Effector memory CD4-positive, alpha-beta T cell (primary cell): ENCODE measurements at places on chromosomes 7 and 10.
A peak's percentile ranks its signal among the peaks of the same experiment; 100 is the strongest.

DNA sequence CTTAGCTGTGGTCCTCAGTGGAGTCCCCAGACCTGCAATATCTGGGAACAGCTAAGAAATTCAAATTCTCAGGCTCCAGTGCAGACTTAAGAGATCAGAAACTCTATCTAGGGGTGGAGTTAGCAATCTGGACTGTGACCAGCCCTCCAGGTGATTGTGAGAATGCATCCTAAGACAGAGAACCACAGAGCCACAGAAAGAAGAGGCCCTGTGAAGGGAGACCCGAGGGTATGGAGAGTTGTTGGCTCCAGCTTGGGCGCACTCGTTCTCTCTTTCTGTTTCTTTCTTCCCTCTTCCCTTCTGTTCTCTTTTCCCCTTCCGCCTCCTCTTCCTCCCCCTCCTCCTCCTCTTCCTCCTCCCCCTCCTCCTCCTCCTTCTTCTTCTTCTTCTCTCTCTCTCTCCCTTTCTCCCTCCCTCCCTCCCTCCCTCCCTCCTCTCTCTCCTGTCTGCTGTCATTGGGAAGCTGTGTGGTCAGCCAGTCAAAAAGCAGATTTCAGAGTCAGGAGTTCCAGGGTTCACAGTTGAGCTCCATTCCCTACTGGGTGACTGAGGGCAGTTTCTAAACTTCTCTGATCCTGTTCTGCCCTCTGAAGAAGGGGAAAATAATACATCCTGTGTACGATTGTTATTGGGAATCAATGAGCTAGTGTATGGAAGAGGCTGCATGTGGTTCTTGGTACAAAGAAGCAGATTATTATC lies 62.1 kb upstream of the STEAP1B start:
- no peak for DNase-seq

- DNase-seq, result no peak
Measured at GRCh38 chr7:23343806-23344475, 44.8 kb downstream of the MALSU1 start.

- no peak for DNase-seq
Measured at GRCh38 chr7:148245381-148245780, 345.2 kb upstream of the C7orf33 start.

GRCh38 chr10:97454330-97455036 lies 8.5 kb downstream of the ZDHHC16 start:
- DNase-seq, result no peak

GRCh38 chr10:117239721-117240620 lies 943 bp upstream of the SLC18A2 start:
- no peak for DNase-seq

DNA sequence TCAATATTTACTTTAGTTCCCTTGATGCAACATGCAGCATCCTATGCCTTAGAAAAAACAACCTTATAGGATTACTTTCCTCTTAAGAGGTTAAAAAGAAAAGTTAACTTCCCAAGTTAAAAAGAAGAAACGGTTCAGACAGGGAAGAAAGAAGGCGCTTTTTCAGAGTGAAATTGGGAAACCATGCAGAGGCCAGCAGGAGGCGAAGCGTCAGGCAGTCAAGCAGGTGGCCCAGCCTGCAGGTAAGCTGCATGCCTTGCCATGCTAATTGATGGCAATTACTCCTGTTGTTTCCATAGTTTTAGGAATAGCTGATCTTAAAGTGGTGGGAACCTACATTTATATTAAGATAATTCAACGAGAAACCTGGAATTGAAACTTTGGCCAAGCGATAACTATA lies 302.6 kb upstream of the SP4 start:
- no peak for DNase-seq

DNA sequence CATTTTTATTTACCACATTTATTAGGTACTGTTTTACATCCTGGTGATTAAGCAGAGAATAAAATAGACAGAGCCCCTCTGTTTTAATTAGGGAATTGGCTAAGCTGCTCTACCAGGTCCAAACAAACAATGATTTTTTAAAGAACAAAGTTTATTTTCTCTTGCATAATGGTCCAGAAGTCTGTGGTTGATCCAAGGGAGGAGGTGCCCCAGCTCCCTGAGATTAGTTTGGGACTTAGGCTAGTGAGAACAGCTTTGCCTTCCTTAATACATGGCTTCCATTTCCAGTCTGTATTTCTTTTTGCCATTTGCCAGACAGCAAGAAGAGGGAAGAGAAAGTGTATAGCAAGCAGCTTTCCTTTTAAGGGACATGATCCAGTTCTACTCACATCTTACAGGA lies 2.9 kb upstream of the MIOS start:
- no peak for DNase-seq

DNA sequence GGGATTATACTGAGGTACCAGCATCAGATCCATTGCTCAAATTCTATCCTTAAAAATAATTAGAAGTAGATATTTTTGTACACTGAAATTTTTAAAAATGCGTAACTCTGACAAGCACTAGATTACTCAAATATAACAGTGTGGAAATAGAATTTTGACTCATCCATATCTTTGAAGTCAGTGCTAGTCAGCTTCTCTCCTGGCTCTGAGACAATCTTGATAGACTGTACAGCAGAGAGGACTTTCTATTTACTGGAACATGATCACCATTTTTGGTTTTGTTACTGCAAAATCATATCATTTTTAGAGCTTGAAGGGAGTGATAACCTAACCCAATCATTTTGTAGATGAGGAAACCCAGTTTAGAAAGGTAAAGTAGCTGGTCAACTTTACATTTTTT lies 195.0 kb downstream of the MTERF1 start:
- no peak for DNase-seq

DNA sequence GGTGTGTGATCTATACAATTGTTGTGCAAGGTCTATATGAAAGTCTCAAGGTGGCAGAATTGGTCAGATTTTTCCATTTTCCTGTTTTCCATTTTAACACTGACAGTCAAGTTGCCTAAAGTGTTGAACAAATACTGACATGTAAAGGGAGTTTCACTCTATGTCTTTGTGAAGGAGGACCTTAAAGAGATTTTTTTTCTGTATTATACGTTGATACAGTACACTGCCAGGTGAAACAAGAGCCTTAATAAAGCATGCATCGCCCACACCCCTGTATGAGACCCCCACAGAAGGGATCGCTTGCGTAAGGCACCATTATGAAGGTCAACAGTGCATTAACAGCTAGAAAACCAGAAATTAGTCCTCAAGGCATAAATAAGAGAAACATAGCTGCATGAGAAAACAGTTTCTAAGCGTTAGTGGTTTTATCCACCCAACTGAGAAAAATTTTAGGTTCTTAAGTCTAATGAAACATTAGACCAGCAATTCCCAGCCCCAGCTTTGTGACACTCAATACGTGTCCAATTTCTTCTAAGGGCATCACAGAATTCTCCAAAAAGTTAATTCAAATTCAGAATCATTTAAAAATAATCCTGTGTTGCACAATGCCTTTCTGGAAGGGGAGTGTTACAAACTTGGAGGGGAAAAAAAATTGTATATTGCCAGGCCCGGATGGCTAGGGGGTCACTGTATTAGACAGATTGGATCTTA lies 6.9 kb downstream of the KLF6 start:
- DNase-seq, result no peak

- DNase-seq, result no peak
Measured at GRCh38 chr10:3987143-3987974, 202.3 kb upstream of the KLF6 start.

DNA sequence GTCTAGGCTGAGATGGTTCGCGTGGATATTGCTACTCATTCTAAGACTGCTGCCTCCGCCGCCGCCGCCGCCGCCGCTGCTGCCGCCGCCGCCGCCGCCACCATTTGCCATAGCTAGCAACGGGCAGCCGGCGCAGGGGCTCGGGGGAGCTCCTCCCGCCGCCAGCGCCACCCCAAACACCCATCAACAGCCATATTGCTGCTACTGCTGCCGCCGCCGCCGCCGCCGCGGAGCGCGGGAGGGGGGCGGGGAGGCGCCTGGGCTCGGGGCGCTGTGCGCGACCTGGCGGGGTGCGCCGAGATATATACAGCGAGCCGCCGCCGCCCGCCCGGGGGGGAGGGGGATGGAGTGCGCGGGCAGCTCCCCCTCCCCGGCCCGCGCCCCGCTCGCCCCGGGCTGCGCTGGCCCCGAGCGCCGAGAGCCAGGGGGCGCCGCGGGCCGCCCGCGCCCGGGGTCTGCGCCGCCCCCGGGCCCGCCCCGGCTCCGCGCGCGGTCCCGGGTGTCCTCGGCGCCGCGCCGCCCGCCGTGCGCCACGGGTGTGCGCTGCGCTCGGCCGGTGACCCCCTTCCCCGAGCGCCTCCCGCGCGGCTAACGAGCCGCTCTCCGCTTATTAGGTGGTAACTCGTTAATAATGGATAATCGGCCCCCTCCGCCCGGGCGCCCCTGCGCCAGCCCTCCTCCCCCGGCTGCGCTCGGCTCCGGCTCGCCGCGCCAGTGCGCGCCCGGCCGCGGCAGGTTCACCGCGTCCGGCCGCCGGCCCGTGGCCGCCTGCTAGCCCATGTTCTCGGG lies at the start of gene KCNMA1:
Gene KCNMA1 (minus strand): TSS at position 277 of the 789 bp plus-strand sequence.
- no peak for DNase-seq

- peak; percentile 57 for DNase-seq
Measured at GRCh38 chr7:37352974-37353948, 95.4 kb downstream of the ELMO1 start.

DNA sequence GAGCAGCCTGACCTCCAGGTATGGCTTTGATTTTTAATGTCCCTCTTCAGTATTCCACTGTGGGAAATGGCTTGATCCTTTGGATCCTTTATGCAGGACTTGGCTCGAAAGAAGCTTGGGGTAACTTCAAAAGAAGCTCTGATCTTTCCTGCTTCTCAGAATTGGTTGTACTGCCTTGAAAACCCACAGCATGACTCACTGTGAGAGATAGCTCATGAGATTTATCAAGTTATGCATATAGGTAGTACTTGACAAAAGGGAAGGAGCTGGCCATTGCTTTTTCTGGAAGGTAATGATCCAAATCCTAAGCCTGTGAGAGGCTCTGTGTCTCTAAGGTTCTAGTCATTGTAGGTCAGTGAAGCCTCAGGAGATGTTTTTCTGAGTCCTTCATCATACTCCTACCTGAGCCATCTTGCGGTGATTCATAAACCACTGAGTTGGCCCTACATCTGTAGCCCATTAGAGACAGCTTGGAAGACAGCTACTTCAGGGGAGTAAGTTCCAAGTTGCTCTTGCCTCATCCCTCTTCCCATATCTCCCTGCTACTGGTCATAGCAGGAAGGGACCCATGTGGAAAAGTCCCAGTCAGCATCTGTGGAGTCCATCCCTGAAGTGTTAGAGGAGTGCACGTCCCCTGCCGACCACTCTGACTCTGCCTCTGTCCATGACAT lies 36.7 kb upstream of the NFKB2 start:
- DNase-seq, result no peak

DNA sequence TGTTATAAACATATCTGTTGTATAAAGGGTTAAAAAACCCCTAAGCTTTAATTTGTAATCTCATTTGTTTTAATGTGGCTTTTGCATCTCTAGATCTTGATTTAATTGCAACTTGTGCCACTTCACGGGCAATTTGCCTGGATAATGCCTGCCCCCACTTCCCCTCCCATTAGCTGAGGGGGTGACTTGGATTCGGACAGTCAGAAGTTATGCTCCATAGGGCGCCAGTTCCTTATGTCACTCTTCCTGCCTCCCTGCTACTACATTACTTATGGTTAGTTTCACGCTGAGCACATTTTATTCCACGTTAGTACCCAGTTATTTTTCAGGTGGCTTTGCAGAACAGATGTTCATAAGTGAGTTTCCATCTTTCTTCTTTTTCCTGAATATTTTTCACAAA lies 1015.2 kb upstream of the PHF14 start:
- DNase-seq, result no peak

GRCh38 chr10:129136951-129137350 lies 330.1 kb upstream of the MGMT start:
- DNase-seq, result no peak

- no peak for DNase-seq
Measured at GRCh38 chr7:114413761-114414155, 857 bp upstream of the FOXP2 start.

GRCh38 chr10:66925896-66926715 lies at the start of gene LRRTM3:
Gene LRRTM3, plus strand, starts transcription at chr10:66926036.
- DNase-seq, result no peak

DNA sequence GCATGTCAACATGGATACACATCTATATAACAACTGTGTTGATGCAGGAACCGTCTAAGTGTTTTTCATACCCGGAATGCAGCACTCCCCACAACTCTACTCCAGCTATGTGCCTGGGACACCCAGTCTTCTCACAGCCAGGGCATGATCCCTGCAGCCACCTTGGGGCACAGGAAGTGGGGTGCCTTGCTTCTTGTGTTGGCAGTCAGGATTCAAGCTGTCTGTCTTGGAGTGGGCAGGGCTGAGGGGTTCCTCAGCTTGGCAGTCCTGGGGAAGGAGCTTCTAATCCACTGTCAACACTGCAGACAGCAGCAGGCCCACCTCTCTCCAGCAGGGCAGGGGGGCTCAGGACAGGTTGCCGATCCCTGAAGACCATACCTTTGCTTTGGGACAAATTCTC lies 41.3 kb downstream of the DRGX start:
- DNase-seq, result no peak

DNA sequence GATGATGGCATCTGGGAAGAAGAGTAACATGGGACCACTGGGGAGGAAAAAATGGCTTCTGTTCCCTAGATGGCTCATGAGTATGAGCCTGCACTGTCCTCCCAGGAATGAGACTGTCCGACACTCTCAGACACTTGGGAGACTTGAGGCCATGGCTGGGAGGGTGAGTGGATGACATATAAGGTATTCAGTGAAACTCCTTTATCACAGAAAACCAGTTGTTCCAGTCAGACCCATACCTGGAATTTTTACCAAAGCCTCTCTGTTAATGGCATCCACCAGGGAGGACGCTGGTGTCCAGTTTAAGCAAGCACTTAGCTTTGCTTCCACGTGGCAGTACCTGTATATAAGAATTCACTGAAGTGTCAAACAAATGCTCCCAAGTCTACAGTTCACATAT lies 116.7 kb upstream of the C10orf90 start:
- no peak for DNase-seq

DNA sequence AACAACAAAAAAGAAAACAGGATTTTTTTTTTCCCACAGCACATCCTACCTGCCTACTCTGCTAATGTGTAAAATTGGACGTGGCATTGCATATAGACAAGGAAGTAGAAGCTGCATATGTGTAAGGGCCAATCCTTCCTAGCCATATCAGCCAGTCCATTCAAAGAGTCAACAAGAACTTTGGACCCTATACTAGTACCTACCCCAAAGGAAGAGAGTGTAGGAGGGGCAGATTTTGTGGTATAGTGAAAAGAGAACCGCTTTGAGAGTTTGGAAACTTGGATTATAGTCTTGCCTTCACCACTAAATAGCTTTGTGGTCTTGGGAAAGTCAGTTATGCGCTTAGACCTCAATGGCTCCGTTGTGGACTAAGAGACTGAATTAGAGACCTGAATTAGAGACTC lies 12.1 kb upstream of the MCU start:
- no peak for DNase-seq

- DNase-seq, result no peak
Measured at GRCh38 chr7:19465861-19466260, 243.0 kb downstream of the POLR1F start.
